ENCODE measurements at places on chromosomes 2 and 18.

- DNase-seq: no peak
These were observed 54.7 kb downstream of the BCL2 start for GRCh38 chr18:63264871-63265270.

DNA sequence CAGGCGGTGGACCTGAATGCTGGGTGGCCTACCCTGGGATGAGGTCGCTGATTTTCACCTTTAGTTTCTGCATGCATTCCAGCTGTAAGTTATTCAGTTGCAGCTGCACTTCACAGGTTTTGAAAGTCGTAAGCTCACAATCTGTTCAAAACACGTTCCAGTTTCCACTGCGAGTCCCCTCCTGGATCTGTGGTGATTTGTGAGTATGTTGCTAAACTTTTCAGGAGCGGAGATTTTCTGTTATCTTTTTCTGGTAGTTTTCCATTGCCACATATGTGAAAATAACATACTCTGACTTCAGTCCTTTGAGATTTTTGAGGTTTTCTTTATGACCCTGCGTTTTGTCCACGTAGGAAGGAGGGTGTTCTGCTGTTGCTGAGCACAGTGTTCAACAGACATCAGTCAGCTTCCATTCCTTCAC lies 102.1 kb downstream of the SNTG2 start:
- DNase-seq: no peak

DNA sequence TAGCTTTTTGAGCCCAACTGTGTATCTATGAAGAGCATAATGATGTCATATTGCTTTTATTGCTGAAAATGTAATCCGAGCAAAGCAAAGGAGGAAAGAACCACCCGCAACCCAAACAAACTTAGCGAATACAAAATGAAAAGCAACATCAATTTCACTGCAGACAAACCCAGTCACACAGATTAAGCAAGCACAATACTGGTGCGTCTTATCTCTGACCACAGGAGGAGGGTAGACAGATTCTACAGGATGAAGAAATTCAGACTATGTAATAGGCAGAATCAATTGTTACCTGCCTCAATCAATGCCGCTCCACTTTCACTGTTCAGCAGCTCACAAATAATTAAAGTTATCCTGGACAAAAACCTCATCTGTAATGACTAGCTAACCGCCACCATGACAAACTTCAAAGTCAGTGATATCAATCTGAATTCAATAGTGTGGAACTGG lies 115.5 kb upstream of the SP3 start:
- no peak for DNase-seq

GRCh38 chr18:63339920-63340484 lies 20.4 kb upstream of the BCL2 start:
- DNase-seq: no peak

DNA sequence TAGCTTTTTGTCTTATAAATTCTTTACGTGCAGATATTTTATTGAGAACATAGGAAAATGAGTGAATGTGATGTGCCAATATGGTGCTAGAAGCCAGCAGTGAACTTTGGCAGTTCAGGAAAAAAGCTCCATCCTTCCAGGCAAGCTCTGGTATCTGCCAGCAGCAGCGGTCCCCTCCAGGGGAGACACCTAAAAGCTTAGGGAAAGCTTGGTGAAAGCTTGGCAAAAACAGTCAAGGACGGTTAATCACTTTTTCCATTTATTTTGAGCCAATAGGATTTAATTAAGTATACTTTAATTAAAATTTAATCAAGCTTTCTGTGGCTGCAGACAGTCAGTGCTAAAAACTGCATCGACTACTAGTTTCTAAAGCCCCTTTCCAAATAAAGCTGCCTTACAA lies 60.4 kb downstream of the PID1 start:
- no peak for DNase-seq

DNA sequence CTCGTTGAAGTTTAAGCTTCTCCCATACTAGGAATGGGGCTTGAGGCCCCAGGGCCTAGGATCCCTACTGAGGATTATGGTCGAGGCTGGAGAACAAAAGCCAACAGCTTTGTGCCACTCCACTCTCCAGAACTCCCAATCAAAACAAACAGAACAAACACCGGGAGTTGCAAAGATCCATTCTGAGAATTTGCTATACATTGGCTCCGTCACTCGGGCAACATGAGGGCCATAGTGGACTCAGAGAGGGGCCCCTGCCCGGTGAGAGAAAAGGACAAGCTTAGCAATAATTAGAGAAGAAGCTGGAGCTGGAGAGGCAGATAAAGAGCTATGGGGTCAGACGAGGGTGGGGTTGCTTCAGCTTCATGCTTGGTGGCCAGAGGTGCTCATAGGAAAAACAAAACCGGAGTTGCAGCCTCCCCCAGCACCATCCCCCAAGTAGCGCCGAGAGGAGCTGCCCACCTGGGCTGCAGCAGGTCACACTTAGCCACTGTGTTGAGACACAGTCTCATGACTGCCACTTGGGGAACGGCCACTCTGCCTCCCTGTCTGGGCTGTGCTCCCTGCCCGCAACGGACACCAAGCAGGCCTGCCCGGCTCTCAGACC lies 142.3 kb upstream of the HAAO start:
- no peak for DNase-seq

- no peak for DNase-seq
These were observed 3.0 kb upstream of the CHMP3 start for GRCh38 chr2:86566158-86566820.
